GM23338 (cell line): ENCODE measurements at places on chromosomes 3 and 15.

- DNase-seq, result peak; percentile 15
Measured at GRCh38 chr15:52417521-52417920, 111.2 kb downstream of the MYO5A start.

DNA sequence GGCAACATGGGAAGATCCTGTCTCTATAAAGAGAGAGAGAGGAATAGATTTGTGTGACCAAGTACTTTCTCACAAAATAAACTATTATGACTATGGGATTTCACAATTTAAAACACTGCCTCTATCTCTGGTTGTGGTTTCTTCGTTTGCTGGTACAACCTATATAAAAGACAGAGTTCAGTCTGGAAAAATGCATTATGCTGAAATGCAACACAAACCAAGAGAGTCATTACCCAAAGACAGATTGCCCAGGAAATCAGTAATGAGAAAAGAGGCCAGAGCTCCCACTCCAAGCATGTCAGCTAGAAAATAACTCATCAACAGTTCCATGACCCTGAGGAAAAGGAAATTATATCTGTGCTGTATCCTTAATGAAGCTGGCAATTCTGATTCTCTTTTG is 23.2 kb downstream of the GPR176 start:
- DNase-seq, result no peak

GRCh38 chr3:170007031-170007663 is 30.6 kb upstream of the GPR160 start:
- no peak for DNase-seq

- peak; percentile 88 for DNase-seq
Measured at GRCh38 chr15:101258238-101259144, 6.6 kb upstream of the CHSY1 start.

DNA sequence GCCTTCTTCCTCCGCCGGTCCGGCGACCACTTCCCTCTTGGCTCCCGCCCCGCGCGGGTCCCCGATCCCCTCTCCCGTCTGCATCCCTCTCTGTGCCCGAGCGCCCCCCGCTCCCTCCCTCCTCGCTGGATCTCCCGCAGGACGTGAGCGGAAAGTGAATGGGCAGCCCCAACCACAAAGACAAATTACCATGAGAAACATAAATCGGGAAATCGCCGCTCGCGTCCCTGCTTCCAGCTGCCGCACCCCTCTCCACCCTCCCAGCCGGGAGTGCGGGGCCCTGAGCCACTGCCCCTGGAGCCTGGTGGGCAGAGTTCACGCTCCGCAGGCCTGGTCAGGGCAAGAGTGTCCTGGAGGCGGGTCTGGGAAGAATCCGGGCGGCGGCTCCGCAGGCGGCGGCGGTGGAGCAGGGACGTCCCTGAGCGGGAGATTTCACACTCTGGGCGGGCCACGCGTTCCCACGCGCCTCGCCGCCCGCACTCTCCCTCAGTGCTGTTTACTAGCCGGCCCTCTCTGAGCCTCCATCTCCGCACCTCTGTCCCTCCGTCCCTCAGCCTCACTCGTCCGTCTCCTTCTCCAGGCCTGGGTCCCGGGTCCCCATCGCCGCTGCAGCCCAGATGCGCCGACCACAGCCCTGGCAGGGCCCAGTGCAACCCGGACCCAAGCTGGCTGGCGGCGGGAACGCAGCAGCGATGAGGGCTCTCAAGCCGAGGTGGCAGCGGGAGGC is 835 bp downstream of the SEMA5B start:
- DNase-seq, result peak; percentile 87

DNA sequence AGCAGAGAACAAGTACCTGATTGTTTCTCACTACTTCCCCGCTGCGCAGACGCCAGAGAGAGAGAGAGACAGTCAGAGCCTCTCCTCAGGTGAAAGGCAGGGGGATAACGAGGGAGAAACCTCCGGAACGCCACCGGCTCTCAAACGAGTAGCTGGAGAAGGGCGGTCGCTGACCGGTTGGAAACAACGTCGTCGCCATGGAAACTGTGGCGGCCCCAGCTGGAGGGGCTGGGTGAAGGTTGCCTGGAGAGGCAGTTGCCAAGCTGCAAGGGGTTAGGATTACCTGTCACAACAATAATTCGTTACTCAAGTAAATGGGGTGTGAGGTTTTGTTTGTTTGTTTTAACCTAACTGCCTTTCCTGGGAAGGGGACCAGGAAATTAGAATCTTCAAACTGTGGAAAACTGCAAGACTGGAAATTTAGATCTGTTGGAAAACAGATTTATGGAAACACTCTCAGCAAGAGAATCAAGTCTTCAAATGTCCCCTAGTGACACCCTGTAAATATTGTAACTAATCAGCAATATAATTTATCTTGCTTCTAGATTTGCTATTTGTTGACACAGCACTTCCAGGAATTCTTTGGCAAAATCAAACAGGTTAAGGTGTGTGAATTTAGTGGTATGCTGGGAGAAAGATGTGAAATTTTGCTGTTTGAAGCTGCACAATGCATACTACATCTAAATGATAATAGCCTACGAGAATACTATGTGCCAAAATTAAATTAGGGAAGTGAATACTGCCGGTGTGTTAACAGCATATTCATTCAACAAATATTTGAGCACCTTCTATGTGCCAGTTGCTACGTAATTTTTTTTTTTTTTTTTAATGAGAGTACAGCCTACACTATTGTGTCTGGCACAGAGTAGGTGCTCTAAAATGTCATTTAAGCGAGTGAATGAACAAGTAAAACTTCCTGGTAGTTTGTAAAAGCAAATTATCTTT is at the start of gene DNAH12:
DNAH12 (minus strand) TSS at position 164 of the 945 bp plus-strand sequence. CDS start 1,474 bp downstream, outside the sequence.
- DNase-seq, result peak; percentile 97

- no peak for DNase-seq
Measured at GRCh38 chr3:187072102-187072501, 67.2 kb downstream of the RPL39L start.

DNA sequence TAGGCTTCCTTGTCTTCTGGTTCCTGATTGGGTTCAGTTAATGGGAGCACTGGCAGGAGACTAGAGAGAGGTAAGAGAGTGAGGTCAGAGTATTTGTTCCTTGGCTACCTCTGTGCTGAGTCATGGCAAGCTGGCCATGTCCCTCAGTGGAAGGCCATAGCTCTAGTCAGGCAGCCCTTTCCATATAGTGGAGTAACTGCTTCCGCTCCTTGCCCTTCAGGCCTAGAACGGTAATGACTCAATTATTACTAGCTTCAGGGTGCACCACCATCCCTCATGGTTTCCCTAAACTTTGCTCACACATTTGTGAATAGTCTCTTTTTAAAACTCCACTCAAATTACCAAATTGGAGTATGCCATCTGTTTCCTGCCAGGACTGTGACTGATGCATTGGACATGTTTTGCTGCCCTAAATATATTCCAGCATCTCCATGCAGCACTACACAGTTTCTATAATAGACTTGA is 10.5 kb upstream of the ANO10 start:
- DNase-seq, result peak; percentile 19
